Activated naive CD4-positive, alpha-beta T cell treated with anti-CD3 and anti-CD28 coated beads, Interleukin-2, amount 50 U/mL, for 16 hours (primary cell): ENCODE measurements at places on chromosomes 13 and 19.

- no peak for DNase-seq
Measured at GRCh38 chr19:28289295-28290063, 923.5 kb downstream of the UQCRFS1 start.

DNA sequence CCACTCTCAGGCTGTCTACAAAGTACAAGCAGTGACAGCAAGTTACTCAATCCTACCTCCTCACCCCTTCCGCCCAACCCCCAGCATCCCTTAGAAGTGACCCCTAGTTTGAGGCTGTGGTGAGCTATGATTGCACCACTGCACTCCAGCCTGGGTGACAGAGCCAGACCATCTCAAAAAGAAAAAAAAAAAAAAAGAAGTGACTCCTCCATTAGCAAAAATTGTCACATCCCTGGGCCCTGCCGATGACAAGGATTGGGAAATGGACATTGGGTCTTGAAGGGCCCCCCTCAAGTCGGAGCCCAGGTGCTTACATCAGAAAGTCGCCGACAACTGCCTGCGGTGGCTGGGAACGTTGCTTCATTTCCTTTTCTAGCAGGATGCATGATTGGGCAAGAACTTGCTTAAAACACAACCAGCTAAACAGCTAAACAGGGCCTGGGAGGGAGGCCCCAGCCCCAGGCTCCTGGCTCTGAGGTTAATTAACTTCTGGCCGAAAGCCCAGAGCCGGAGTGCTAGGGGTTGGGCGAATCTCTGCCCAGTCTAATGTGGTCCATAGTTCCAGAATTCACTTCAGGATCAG lies 15.3 kb downstream of the RAB3D start:
- DNase-seq, result no peak

- no peak for DNase-seq
Measured at GRCh38 chr19:19448238-19448544, 42.7 kb downstream of the GATAD2A start.

DNA sequence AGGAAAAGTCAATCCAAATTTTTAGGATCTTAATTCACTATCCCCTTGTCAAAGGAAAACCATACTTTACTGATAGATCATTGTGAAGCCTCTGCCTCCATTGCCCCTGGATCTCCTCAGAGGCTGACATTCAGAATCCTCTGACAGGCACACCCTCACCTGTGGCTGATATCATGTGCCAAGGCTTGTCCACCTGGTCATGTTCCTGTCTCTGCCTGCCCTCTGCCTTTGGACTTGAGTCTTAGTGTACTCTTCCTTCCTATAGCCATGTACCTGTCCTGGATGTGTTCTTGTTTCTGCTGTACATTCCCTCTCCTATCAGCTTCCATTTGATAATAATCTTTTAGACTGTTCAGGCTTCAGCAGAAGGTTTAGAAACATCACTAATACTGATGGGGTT lies 179.4 kb downstream of the TNFSF13B start:
- no peak for DNase-seq

- DNase-seq, result peak; percentile 22
Measured at GRCh38 chr19:15869109-15869555, 28.7 kb downstream of the CYP4F2 start.

DNA sequence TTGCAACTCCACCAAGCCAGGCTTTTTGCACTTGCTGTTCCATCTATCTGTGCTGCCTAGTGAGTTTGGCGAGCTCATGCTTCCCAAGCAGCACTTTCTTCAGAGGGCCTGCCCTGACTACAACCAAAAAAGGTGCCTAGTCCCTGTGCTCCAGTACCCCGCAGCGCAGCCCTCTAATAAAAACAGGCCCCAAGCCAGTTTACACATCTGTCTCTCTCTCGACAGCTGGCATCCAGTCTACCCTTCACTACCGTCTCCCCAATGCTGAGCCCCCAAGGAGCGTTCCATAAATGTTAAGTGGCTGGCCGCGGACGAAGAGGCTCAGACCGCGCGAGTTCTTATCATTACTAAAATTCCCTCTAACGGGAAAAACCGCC lies 512 bp downstream of the MED4 start:
- DNase-seq, result no peak

DNA sequence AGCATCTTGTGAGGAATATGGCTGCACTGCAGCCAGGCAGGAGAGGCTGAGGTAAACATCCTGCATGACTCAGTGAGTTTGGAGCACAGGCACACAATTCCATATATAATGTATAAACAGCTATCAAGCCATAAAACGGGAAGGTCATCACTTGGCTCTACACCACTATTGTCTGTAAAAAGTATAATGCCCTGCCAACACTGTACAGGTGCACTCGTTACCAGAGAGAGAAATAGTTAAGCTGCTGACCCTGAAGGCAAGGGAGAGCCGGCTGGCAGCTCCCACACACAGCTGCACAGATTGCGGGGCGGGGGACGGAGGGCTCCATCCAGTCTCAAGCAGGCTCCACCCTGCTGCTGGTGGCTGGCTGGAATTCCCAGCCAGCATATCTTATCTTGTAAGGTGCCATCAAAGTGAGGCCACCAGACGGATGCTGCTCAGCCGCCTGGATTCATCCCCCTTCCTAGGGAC lies 668.1 kb downstream of the SLITRK5 start:
- DNase-seq, result no peak
